ENCODE measurements at places on chromosomes 6 and 20.

DNA sequence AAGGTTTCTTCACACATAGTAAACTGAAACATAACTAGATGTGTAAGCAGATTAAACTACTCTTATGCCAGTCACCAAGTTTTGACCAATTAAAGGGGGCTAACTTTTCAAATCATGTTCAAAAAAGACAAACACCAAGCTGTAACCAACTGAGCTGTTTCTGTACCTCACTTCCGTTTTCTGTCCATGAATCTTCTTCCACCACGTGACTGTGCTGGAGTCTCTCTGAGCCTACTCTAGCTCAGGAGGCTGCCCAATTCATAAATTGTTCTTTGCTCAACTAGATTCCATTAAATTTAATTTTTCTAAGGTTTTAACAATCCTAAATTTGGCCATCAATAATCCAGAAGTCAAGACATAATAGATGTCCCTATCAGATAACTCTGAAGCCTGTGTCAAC, 229.4 kb downstream of the FNDC1 start:
- no peak for DNase-seq

- DNase-seq, result no peak
Measured at GRCh38 chr6:33960345-33961313, 156.8 kb upstream of the MLN start.

- no peak for DNase-seq
Measured at GRCh38 chr6:70107852-70108629, 194.8 kb downstream of the COL9A1 start.

GRCh38 chr20:5078399-5078958, 41.3 kb downstream of the PCNA start:
- peak; percentile 77 for DNase-seq

DNA sequence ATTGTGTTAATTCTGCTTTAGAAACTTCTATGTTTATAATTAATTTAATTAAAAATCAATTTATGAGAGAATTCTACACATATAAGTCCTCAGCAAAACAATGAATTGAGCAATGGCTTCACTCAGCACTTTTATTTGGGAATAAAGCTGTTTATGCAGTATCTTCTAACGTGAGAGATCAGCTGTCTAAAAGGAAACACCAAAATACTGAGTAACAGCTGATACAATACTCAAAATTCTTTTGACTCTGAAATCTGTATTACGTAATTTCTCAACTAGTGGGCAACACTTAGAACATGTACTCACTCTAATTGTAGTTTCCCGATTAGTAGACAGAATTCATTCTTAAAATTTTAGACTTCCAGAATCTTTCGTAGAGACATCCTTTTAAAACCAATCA, 49.8 kb downstream of the MAP3K7 start:
- no peak for DNase-seq

Measured in stimulated activated CD4-positive, alpha-beta T cell treated with anti-CD3 and anti-CD28 coated beads, TNF-alpha, amount 100 ng/mL, for 24 hours (primary cell).